ENCODE measurements at places on chromosomes 5 and 9. TPM values are rescaled to one million over a fixed set of nuclear protein-coding genes. Genes with fewer than 3 reads are reported as not detected.

CRB2 gene
- total RNA-seq: 7.2 TPM

SLCO6A1 gene
- total RNA-seq: 0.31 TPM

GAPT gene
- total RNA-seq: not detected

SEMA6A gene
- total RNA-seq: 71.4 TPM

PDE8B gene
- 5.6 TPM for total RNA-seq

GABRA6 gene
- total RNA-seq: not detected

POLE3 gene
- total RNA-seq: 31.3 TPM

GAS1 gene
- 17.8 TPM for total RNA-seq

ZNF474 gene
- total RNA-seq: 0.94 TPM

EIF4E1B gene
- total RNA-seq: 0.31 TPM

FGD3 gene
- 32.2 TPM for total RNA-seq

OSMR gene
- 1.3 TPM for total RNA-seq

SMIM33 gene
- total RNA-seq: not detected

CEMIP2 gene
- total RNA-seq: 123 TPM

UGT3A2 gene
- not detected for total RNA-seq

NUDT2 gene
- total RNA-seq: 11.6 TPM

HEXB gene
- total RNA-seq: 25.4 TPM

TNC gene
- 101 TPM for total RNA-seq

NUDCD2 gene
- total RNA-seq: 24.7 TPM

TRAF1 gene
- total RNA-seq: 5.0 TPM

IL4 gene
- total RNA-seq: not detected

KIAA0825 gene
- 44.8 TPM for total RNA-seq

HTR4 gene
- total RNA-seq: 0.31 TPM

HAVCR2 gene
- 5.0 TPM for total RNA-seq

FBXL17 gene
- 55.1 TPM for total RNA-seq

SNCAIP gene
- total RNA-seq: 73.6 TPM

SUSD3 gene
- total RNA-seq: 1.3 TPM

PCA3 gene
- total RNA-seq: 1.6 TPM

FREM1 gene
- 4.7 TPM for total RNA-seq

ARID3C gene
- 0.63 TPM for total RNA-seq

INSYN2B gene
- 2.2 TPM for total RNA-seq

GMCL2 gene
- not detected for total RNA-seq

RNF183 gene
- not detected for total RNA-seq

NPR3 gene
- total RNA-seq: 13.1 TPM

CLTB gene
- total RNA-seq: 47.6 TPM

DPYSL3 gene
- total RNA-seq: 1,294 TPM

WDR38 gene
- total RNA-seq: not detected

FAM200C gene
- 32.9 TPM for total RNA-seq

All from parietal lobe (tissue), 2 donors.